Activated CD4-positive, alpha-beta memory T cell treated with anti-CD3 and anti-CD28 coated beads, Interleukin-2, amount 10 ng/mL, durations not matched to agents 7 days and 5 days (primary cell): ENCODE measurements at places on chromosomes 1 and 21. TPM values are rescaled to one million over a fixed set of nuclear protein-coding genes. Genes with fewer than 3 reads are reported as not detected.

The NOS1AP gene
- 0.08 TPM for total RNA-seq

The PALMD gene
- total RNA-seq = not detected

GRCh38 chr1:27102707-27103468 lies 52.0 kb downstream of the SLC9A1 start:
- DNase-seq = peak; percentile 82

The DYNLT4 gene
- 1.9 TPM for total RNA-seq

GRCh38 chr1:110259770-110260169 lies 49.7 kb downstream of the KCNC4 start:
- no peak for DNase-seq

DNA sequence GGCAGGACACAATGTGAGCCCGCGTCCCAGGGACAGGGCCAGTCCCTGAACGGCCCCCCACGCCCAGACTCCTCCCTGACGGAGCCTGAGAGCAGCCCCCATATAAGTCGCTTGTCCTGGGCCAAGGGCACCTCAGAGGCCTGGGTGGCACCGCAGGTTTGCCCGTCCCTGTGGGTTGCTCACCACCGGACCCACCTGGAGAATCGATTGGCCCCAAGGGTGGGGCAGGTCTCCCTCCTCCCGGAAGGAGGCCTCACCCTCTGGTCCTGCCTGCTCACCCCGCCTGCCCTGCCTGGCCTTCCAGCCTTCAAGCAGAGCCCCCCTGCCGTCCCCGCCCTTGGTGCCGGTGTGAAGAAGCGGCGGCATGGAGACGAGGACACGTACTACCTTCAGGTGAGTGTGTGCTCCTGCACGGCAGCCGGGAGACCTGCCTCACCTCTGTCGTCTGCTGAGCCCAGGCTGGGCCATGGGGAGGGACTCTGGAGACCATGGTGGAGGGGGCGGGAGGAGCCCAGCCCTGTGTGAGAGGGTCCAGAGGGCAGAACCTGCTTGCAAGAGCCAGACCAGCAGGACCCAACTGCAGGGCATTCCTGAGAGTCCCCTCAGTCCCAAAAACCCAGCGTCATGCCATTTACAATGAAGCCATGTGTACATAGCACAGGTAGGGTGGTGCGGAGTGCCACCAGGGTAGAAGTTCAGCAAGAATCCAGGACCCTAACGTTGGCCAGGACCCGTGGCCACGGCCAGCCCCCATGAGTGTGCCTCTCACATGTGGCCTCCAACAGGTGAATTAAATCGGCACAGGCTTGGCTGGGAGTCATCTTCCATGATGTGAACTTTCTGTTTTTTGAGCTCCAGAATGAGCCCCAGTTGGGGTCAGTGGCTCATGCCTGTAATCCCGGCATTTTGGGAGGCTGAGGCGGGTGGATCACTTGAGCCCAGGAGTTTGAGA lies 24.1 kb upstream of the CCDC27 start:
- DNase-seq = no peak

The MOV10 gene
- 100 TPM for total RNA-seq

- no peak for DNase-seq
Measured at GRCh38 chr1:228289239-228289849, 81.5 kb downstream of the OBSCN start.

The POGZ gene
- total RNA-seq = 67.2 TPM
